ENCODE measurements at places on chromosomes 7 and 10. TPM values are rescaled to one million over a fixed set of nuclear protein-coding genes. Genes with fewer than 3 reads are reported as not detected.
A peak's percentile ranks its signal among the peaks of the same experiment; 100 is the strongest.

GRCh38 chr7:158723714-158724385, 19.2 kb upstream of the NCAPG2 start:
- H3K27ac ChIP-seq = no peak overlapping the region
- no peak for DNase-seq
- H3K36me3 ChIP-seq = no peaks in the 10 kb centered on the region
- no peaks in the 10 kb centered on the region for H3K4me1 ChIP-seq
- H3K4me3 ChIP-seq = no peak overlapping the region

The FAM25C gene
- total RNA-seq = not detected

DNA sequence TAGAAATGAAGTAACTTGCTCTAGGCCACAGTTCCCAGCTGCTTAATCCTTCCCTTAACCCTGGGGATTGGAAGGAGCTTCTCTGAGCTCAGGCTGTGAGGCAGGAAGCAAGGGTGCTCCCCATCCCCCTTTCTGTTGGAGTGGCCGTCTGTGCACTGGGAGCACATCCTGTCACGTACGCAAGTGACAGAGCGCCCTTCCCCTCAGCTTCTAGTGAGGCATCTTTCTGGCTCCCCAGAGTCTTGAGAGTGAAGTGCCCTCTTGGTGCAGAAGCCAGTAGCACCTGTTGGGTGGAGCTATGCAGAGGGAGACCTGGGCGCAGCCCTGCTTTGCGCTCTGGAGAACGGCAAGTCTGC, 47.8 kb downstream of the SHH start:
- peak overlapping the region; percentile 74 for H3K27ac ChIP-seq
- no peak for DNase-seq
- no peaks in the 10 kb centered on the region for H3K27me3 ChIP-seq
- peaks cover 58% of the 10 kb centered on the region for H3K36me3 ChIP-seq

DNA sequence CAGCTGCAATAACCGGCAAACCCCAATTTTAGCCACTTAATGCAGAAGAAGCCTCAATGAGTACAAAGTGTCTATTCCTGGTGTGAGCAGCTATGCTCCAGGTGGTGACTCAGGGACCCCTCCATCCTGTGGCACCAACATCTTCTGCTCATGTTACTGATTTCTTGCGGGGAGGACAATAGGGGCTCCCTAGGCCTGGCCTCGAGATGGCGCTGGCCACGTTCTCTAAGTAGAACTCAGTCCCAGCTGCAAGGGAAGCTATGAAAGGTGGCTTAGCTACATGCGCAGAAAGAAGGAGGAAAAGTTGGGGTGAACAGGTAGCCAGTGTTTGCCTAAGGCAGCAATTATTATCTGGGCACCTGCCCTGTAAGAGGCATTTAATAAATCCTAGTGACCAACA, 6.6 kb downstream of the GJD4 start:
- no peak overlapping the region for H3K4me3 ChIP-seq
- H3K27me3 ChIP-seq = peaks cover 32% of the 10 kb centered on the region
- no peak for DNase-seq
- no peaks in the 10 kb centered on the region for H3K36me3 ChIP-seq

DNA sequence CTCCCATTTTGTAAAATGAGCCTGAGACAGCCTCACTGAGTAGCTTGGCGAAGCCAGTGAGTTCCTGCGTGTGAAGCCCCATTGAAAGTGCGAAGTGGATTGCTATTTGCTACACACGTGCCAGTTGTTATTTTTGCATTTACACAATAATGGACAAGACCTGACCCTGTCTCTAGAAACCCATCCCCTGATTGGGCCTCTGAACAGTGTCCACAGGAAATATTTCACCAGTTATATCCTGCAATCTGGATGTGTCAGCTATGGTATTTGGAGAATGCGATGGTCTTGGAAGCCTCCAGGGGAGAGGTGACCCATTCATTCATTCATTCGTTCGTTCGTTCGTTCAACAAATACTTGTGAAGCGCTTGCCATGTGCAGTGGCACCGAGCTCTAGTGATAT, 37.1 kb downstream of the COL13A1 start:
- no peaks in the 10 kb centered on the region for H3K36me3 ChIP-seq
- H3K4me1 ChIP-seq = no peaks in the 10 kb centered on the region
- no peaks in the 10 kb centered on the region for H3K27me3 ChIP-seq
- H3K4me3 ChIP-seq = no peak overlapping the region
- H3K27ac ChIP-seq = no peak overlapping the region
- DNase-seq = no peak

The RASSF4 gene
- 49.0 TPM for total RNA-seq

GRCh38 chr7:100538654-100539435, at the start of gene AGFG2:
AGFG2 (plus strand) TSS chr7:100539203; CDS start chr7:100539347, 144 bp downstream.
- peak within 1 kb of the TSS; percentile 77 for H3K27ac ChIP-seq
- no peaks in the 10 kb centered on the region for H3K27me3 ChIP-seq
- DNase-seq = peak; percentile 100
- H3K4me3 ChIP-seq = peak within 1 kb of the TSS; percentile 87

DNA sequence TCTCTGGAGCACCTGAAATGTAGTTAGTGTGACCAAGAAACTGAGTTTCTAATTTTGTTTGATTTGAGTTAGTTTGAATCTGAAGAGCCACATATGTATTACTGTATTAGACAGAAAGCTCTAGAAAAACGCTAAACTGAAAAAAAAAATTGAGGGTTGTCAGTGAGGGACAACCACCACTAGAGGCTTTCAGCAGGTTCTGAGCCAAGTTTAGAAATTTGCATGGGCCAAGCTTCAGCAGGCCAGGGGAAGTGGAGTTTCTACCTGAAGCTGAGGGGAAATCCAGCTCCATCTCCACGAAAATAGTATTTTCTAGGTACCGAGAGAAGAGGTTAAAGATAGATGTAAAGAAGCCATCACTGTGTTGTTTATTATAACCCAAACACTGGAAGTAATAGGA, 77.9 kb upstream of the PLXNA4 start:
- H3K27me3 ChIP-seq = no peaks in the 10 kb centered on the region
- no peak overlapping the region for H3K27ac ChIP-seq
- no peak overlapping the region for H3K4me3 ChIP-seq

DNA sequence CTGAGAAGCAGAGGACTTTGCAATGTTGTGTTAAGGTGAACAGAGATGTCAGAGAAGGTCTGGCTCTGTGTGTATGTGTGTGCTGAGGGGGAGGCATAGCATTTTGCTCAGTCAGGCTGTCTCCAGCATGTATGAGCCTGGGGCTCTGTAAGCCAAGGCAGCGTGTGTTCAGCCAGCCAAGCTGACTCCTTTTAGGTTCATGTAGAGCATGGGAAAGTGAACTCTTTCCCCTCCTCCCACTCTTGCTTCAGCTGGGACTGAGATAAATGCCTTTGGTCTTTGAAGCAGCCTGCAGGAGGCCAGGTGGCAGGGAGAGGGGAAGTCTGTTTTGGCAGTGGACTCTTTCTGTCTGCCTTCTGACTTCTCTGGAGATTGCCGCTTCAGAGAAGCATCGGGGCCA, 3.8 kb downstream of the SFXN2 start:
- H3K27ac ChIP-seq = peak overlapping the region; percentile 11
- H3K4me1 ChIP-seq = peaks cover 7% of the 10 kb centered on the region
- no peak for DNase-seq
- no peak overlapping the region for H3K4me3 ChIP-seq
- no peaks in the 10 kb centered on the region for H3K36me3 ChIP-seq
- no peaks in the 10 kb centered on the region for H3K27me3 ChIP-seq

DNA sequence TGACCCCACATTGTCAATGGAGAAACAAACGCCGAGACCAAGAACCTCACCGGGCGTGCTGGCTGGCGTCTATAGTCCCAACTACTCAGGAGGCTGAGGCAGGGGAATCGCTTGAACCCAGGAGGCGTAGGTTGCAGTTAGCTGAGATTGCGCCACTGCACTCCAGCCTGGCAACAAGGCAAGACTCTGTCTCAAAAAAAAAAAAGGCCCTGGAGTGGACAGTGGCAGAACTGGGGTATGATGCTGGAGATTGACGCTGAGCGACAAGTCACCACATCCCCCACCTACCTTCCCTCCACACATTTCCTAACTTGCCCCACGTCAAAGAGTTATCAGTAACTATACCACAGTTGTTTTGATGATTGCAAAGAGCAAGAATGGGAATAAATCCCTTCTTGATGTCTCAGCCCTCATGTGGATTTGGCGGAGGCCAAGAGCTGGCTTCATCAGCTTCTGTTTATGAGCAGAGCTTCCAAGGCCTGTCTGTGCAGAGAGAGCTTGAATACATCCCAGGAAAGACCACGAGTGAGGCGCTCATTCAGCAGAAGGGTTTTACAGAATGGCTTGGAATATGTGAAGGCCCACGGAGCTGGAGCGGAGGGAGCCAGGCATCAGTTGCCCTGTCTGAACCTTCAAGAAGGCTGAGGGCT, 28.0 kb upstream of the TNS3 start:
- no peaks in the 10 kb centered on the region for H3K27me3 ChIP-seq
- H3K27ac ChIP-seq = peak overlapping the region; percentile 32
- no peak for DNase-seq
- peaks cover 22% of the 10 kb centered on the region for H3K4me1 ChIP-seq

The KCND2 gene
- 0.38 TPM for total RNA-seq

- no peaks in the 10 kb centered on the region for H3K4me1 ChIP-seq
- H3K36me3 ChIP-seq = no peaks in the 10 kb centered on the region
- no peak overlapping the region for H3K27ac ChIP-seq
- H3K4me3 ChIP-seq = no peak overlapping the region
- H3K27me3 ChIP-seq = peaks cover 4% of the 10 kb centered on the region
These were observed 34.5 kb upstream of the GATAD1 start for GRCh38 chr7:92412745-92413144.

The ICA1 gene
- 19.5 TPM for total RNA-seq

The CTBP2 gene
- 73.0 TPM for total RNA-seq

- DNase-seq = peak; percentile 42
- no peaks in the 10 kb centered on the region for H3K36me3 ChIP-seq
- peak overlapping the region; percentile 24 for H3K27ac ChIP-seq
- peaks cover 92% of the 10 kb centered on the region for H3K4me1 ChIP-seq
- H3K4me3 ChIP-seq = no peak overlapping the region
- H3K27me3 ChIP-seq = no peaks in the 10 kb centered on the region
These were observed 37.3 kb downstream of the ZCCHC24 start for GRCh38 chr10:79407811-79408795.

- no peak overlapping the region for H3K27ac ChIP-seq
- peaks cover 10% of the 10 kb centered on the region for H3K27me3 ChIP-seq
- no peaks in the 10 kb centered on the region for H3K4me1 ChIP-seq
- H3K4me3 ChIP-seq = no peak overlapping the region
- DNase-seq = no peak
These were observed 172.4 kb upstream of the MKI67 start for GRCh38 chr10:128298587-128298986.

DNA sequence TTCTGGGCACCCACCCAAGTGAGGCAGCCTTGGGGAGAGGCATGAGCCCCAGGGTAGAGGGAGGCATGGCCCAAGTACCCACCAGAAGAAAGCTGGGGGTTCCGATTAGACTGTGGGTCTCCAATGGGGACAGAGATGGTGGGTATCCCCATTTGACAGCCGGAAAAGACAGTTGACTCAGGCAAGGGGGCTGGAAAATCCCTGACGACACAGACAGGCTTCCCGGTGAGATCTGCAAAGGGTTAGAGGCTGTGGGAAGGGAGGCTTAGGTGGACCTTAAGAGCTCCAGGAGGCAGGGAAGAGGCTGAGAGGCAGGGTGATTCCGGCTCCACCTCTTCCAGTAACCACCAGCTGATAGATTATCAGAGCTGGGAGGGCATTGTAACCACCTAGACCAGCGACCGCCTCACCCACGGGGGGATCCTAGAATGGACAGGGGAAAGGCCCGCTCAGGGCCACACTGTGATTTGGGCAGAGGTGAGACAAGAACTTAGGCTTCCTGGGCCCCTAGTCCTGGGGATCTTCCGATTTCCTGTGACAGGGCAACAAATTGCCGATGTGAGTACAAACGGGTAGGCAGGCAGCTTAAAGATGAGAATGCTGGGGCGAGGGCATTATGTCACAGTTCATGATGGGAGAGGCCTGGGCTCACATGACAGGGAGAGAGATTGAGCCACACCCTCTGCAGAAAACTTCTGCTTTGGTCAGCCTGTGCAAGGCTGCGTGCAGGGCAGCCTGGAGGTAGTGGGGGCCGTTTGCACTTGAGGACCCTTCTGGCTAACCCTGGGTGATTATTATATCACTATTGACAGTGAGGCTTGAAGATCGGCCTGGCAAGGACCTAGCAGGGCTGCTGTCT, 5.4 kb downstream of the TBATA start:
- H3K4me1 ChIP-seq = peaks cover 4% of the 10 kb centered on the region
- peak; percentile 55 for DNase-seq
- H3K27me3 ChIP-seq = no peaks in the 10 kb centered on the region
- no peak overlapping the region for H3K4me3 ChIP-seq

The PDLIM1 gene
- total RNA-seq = 178 TPM

GRCh38 chr7:83824214-83824613, 175.3 kb upstream of the SEMA3E start:
- no peaks in the 10 kb centered on the region for H3K36me3 ChIP-seq
- no peak overlapping the region for H3K27ac ChIP-seq
- no peak overlapping the region for H3K4me3 ChIP-seq
- no peaks in the 10 kb centered on the region for H3K27me3 ChIP-seq

GRCh38 chr7:151877911-151878835, 1.3 kb upstream of the PRKAG2 start:
- peak overlapping the region; percentile 92 for H3K27ac ChIP-seq
- no peaks in the 10 kb centered on the region for H3K27me3 ChIP-seq
- H3K4me3 ChIP-seq = peak overlapping the region; percentile 73
- no peaks in the 10 kb centered on the region for H3K36me3 ChIP-seq
- peaks cover 18% of the 10 kb centered on the region for H3K4me1 ChIP-seq

DNA sequence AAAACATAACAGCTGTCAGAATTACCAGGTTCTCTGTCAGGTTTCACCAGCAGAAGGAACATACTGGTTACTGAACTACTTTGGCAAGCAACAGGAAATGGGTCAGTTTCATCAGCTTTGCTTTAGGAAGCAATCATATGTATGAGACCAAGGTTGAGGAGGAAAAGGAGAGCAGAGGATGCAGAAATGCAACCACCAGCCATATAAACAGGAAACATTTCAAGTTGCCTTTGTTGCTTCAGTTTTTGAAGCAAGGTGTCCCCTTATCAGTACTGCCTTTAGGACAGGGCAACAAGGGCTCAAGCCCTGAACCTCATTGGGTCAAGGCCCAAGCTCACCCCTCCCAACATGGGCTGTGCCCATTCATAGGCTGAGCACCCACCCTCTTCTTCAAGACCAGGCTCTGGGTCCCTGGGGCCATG, 10.2 kb downstream of the HIPK2 start:
- peak overlapping the region; percentile 39 for H3K27ac ChIP-seq
- H3K4me3 ChIP-seq = no peak overlapping the region
- no peak for DNase-seq
- no peaks in the 10 kb centered on the region for H3K27me3 ChIP-seq

DNA sequence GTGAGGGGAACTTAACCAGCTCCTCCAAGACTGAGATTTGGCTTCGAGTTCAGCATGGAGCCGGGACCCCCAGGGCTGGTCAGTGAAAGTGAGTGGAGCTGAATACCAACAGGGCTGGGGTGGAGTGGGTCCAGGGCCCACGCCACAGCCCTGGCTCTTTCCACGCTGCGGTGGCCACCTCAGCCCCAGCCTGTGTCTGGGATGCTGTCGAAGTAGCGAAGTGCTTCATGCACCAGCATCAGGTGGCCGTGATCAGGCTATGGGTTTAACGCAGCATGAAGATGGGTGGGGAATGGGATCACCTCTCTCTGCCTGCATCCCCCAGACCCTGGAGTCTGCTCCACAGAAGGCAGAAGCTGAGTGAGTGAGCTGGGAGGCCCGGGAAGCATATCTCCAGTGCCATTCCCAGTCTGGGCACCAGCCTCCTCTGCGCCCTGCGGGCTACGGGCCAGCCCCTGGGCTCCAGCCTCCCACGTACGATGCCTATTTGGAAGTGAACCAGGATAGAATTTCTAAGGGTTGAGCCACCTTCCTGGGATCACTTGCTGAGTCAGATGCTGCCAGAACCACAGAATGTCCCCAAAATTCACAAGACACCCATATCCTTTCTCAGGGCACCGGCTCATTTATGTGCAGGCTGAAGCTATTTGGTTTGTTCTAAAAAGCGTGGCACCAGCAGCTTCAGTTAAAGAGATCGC, 131.1 kb upstream of the CHST15 start:
- H3K27me3 ChIP-seq = peaks cover 5% of the 10 kb centered on the region
- H3K4me1 ChIP-seq = peaks cover 13% of the 10 kb centered on the region
- no peak overlapping the region for H3K27ac ChIP-seq
- no peak overlapping the region for H3K4me3 ChIP-seq
- H3K36me3 ChIP-seq = no peaks in the 10 kb centered on the region
- DNase-seq = no peak
